ENCODE measurements at places on chromosomes 16 and 17.

DNA sequence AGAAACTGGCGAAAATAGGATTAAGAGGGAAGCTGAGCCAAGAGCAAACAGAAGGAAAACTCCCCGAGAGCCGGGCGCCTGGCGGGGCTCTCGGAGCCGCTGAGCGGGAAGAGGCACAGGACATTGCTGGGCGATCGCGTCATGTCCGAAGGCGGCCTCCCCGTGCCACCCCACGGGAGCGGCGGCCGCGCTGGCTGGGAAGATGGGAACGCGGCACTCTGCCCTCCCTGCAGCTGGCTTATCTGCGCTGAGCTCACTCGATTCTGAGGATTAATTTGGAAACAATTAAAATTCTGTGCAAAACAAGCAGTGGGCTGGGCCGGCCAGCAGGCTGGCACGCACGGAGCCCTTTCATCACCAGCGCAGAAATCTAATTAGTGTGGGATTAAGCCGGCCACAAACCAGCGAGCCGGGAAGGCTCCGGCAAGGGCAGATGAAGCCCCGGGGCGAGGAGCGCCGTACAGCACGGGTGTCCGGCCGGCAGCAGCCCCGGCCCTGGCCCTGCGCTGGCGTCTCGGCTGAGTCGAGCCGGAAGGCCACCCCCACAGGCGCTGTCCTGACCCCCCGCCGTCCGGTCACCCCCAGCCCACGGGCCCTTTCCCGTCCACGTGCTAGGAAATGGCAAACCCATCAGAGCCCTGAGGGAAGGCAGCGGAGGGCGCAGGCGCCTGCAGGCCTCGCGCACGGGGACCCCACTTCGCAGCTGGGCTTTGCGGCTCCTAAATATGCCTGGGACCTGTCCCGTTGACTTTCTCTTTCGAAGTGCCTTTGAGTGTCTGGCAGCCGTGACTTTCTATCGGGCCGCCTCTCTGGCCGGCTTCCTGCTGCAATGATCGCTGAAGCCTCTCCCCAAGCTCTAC, 37.9 kb downstream of the SOX8 start:
- no peak for DNase-seq

DNA sequence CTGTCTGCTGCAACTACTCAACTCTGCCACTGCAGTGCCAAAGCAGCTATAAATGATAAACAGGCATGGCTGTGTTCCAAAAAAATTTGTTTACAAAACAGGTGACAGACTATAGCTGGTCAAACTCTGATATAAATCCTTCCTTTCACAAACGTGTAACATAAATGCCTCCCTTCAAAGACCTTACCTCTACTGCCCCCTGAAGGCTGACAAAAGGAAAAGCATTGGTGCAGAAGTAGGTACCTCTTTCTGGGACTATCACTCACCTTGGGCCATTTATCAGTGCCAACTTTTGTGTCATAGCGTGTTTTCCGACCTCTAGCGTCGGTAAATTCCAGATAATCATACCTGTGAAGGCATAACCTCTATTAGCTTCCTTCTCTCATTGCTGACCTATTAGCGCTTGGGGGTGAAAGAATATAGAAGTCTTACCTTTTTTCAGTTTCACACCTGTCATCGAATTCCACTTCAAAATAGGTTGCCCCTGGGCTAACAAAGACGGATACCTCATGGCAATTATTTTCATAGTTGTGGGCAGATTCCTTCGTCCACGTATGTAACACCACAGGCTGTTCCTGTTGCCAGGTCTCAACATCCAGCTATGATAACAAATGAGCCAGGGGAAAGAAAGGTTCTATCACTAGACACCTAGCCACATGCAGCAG, 67.9 kb downstream of the ZZEF1 start:
- DNase-seq = peak; percentile 48

- no peak for DNase-seq
Measured at GRCh38 chr17:49610883-49611584, 35.4 kb downstream of the NXPH3 start.

GRCh38 chr16:24275413-24275812, 19.3 kb downstream of the CACNG3 start:
- no peak for DNase-seq

GRCh38 chr16:88878967-88879787, 12.7 kb upstream of the PABPN1L start:
- no peak for DNase-seq

DNA sequence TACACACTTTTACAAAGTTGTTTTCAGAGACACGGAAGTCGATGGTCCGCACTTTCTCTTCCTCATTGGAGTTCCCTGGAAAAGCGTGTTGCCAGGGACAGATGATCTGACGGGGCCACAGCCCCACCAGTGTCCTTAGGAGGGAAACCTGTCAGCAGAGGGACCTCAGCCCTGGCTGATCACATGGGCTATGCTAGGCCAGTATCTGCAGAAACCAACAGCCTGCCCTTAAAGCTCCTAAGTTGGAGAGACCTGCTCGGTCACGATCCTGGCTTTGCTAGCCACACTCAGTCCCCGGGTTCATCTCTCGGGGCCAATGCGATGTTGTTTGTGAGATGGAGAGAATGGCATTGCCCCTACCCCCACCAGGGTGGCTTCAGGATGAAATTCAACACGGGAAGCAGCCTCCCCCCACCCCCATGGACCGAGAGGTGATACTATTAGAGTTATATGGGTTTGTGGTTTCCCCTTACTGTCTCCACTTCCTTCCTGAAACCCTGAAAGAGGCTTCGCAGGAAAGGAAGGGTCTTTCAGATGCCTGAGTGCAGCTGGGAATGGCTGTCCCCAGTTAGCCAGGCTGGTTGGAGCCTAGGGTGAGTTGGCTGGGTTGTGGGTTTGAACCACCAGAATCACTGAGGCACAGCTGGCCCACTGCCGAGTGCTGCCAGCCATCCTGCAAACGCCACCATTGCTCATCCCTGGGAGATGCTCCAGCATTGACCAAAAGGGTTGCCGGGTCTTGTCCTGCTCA, 16.6 kb downstream of the RMI2 start:
- no peak for DNase-seq

GRCh38 chr16:86775511-86775921, 197.2 kb downstream of the FOXL1 start:
- no peak for DNase-seq

- DNase-seq = no peak
Measured at GRCh38 chr17:49580055-49580721, 4.5 kb downstream of the NXPH3 start.

DNA sequence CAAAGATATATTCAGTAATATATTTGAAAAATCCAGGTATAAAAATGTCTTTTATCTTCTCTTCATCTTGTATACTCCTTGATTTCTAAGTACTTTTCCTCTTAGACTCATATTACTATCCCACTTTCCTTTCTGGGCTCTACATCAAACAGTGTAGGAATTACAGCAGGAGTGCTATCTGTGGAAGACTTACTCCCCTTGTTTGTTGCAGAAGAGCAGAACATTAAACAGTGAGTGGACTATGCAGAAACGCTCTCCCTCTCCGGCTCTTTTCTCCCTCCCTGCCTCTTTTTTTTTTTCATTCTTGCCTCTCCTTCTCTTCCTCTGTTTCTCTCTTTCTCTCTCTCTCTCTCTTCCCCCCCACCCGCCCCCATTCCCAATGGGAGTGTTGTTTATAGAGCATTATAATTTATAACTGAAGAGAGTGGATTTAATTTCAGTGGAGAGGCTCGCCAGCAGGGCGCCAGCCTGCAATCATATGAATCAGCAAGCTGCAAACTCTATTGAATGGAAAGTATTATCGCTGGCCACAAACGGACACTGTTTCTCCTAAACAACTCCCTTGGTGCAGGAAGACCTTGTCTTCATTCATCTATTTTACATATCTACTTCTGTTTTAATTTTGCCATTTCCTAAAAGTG, 242.3 kb upstream of the TBX2 start:
- DNase-seq = no peak

DNA sequence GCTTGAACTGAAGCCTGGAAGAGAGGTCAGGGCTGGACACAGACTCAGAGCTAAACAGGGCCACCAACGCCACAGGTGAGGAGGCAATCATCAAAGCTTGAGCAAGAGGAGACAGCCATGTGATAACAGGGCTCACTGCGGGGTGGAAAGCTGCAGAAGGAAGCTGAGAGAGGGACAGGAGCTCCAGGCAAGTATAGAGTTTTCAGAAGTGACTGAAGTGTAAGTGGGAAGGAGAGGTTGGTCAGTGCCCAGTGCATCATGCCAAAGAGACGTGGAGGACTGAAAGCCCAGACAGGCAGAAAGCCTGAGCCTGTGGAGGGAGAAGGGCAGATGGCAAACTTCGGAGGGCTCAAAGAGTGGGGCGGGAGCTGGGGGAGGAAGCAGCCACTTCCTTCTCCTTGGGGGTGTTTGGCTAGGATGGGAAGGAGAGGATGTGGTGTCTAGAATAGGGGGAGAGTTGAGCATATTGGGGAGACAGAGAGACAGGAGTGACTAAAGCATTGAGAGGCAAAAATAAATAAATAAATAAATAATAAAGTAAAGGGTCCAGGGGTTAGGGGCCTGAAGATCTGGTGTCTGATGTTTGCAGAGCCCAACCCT, 2.6 kb downstream of the KIFC3 start:
- no peak for DNase-seq

- no peak for DNase-seq
Measured at GRCh38 chr17:34314279-34314678, 5.0 kb upstream of the CCL8 start.

- DNase-seq = no peak
Measured at GRCh38 chr16:65789161-65789945, 577.1 kb upstream of the CDH5 start.

DNA sequence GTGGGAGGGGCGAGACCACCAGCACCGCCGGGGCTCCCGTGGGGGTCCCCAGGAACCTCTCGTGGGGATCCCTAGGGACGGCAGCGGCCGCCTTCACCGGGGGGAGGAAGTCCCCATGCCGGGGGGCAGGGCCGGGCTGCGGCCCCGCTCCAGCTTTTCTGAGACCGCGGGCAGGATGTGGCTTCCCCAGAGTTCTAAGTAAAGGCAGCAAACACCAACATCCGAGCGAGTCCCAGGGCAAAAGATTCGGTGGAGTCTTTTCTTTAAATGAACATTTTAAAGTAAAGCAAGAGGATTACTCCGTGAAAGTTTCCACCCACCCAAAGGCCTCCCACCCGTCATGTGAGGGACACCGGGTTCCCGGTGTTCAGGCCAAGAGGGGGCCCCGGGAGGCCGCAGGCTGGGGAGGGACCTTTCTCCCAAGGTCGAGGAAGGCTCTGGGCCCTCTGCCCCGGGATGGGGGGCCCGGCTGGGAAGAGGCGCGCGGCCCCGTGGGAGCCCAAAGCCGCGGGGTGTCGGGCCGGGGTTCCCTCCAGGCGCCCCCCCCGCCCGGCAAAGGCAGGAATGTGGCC, 137.2 kb upstream of the RPH3AL start:
- DNase-seq = no peak

DNA sequence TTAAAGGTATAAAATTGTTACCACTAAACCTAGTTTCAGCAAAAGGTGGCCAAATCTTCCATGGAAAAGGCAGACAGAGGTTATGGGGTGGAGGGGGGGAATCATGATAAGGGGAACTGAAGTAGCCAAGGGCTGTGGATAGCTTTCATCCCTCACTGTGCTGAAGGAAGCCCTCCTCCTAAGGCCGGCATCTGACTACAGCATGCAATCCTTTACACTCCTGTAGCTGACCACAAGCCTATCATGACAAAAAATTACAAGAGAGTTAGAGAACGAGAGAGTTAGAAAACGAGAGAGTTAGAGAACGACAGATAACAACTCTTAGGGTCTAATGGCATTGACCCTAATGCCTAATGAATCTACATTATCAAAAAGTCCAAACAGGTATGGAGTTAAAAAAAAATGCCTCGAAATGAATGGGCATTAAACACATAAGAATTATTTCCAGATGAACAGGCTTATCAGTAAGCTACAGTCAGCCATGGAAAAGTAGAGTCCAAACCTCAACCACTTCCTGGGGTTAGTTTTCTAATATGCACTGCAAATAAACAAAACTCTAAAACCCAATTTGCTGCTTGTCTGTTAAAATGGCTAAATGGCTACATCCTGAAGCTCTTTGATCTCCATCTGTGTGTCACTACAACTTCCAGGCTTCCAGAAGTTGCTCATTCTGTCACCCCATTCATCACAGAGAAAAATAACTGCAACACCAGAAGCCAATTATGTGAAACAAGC, 29.7 kb downstream of the DUSP14 start:
- no peak for DNase-seq

DNA sequence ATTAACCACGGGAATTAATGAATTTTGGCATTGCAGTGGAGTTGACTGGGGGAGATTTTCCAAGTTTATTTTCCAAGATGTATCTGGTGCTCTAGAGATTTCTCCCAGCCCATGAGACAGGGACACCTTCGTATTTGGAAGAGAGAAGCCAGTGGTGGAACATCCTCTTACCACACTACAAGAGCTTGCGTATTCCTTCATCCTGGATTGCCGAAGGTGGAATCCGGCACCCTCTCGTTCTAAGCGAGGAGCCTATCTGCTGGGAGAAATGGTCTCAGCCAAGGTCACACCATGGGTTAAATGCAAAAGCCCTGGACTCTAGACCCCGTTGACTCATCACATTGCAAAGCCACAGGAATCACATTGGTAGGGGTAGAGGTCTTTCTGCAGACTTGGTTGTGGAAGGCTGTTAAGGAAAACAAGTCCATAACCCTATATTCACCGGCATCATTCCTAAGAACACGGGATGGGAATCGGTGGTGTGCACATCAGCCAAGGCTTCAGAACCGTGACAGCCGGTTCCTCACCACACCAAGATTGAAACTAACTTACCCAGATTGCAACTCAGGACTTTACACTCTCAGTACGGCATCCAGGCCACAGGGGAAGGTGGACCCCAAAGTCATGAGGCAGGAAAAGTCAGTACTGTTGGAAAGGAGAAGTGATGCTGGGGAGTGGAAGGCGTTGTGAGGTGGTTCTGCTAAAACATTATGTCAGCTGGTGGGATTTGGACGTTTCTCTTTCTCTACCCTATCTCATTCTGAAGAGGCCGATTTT, 259.8 kb downstream of the CPPED1 start:
- DNase-seq = no peak

DNA sequence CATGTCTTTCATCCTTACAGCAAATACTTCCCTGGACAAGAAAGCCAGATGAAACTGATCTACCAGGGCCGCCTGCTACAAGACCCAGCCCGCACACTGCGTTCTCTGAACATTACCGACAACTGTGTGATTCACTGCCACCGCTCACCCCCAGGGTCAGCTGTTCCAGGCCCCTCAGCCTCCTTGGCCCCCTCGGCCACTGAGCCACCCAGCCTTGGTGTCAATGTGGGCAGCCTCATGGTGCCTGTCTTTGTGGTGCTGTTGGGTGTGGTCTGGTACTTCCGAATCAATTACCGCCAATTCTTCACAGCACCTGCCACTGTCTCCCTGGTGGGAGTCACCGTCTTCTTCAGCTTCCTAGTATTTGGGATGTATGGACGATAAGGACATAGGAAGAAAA, 3.7 kb downstream of the TMUB2 start:
- no peak for DNase-seq

- no peak for DNase-seq
Measured at GRCh38 chr17:73634629-73635028, 9.6 kb downstream of the SDK2 start.

- no peak for DNase-seq
Measured at GRCh38 chr16:48052731-48053417, 102.9 kb downstream of the ABCC12 start.

- DNase-seq = no peak
Measured at GRCh38 chr17:27919079-27919478, 25.9 kb upstream of the LYRM9 start.

All from GM12864 (cell line).